ENCODE measurements at places on chromosomes 7 and 10.
A peak's percentile ranks its signal among the peaks of the same experiment; 100 is the strongest.

DNA sequence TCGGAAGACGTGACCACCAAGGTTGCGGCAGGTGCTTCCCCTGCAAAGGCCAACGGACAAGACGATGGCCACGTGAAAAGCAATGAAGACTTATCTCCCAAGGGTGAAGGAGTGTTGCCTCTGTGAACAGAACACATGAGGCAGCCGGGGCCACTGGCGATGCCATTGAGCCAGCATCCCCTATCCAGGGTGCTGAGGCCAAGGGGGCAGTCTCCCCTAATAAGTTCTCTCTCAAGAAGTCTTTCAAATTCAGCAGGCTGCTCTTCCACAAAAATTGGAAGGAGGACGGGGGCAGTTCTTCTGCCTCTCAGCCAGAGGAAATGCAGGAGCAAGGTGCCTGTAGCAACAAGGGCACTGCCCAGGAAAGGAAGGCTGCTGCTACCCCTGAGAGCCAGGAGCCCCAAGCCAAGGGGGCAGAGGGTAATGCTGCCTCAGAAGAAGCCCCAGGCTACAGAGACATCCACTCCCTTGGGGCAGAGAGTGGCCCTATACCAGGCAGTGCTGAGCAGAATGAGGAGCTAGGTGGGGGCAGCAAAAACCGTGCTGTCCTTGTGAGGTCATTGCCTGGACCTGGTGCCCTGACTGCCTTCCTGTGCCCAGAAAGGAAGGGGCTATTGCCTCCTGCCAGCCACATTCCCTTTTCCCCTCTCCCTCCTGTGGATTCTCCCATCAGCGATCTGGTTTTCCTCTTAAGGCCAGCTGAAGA, 17.3 kb downstream of the NT5C2 start:
- no peak for DNase-seq

GRCh38 chr7:47291461-47292081, 290.3 kb downstream of the TNS3 start:
- DNase-seq, result no peak

- no peak for DNase-seq
Measured at GRCh38 chr7:157690058-157690832, 353.4 kb downstream of the DNAJB6 start.

GRCh38 chr10:77926566-77927401, at the start of gene DLG5:
Gene DLG5 (minus strand): TSS chr10:77926755. CDS start chr10:77926520, 235 bp downstream.
- DNase-seq, result peak; percentile 13

GRCh38 chr10:80158598-80159127, 26.1 kb downstream of the PLAC9 start:
- DNase-seq, result no peak

DNA sequence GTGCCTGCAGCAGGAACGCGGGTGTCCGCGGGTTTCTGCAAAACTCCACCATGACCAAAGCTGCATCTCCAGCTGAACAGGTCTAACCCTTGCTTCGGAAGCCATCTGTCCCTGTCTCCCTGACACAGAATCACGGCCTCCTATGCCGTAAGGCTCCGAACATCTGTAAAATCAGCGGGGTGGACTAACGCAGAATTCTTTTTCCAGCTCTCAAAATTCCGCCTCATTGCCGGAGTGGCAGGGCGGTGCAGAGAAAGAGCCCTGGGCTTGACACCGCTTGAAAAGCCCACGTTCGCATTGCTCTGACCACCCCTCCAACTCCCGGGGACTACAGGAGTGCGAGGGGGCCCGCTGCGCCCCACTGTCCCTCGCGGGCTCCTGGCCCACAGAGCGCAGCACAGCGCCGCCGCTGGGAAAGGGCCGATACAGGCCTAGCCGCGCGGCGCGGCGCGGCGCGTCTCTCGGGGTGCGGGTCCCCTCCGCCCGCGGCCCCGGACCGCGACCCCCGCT, 409 bp downstream of the DNMBP start:
- no peak for DNase-seq

Data from NCI-H774 (cell line).